ENCODE measurements at places on chromosomes 6 and 20.
A peak's percentile ranks its signal among the peaks of the same experiment; 100 is the strongest.

DNA sequence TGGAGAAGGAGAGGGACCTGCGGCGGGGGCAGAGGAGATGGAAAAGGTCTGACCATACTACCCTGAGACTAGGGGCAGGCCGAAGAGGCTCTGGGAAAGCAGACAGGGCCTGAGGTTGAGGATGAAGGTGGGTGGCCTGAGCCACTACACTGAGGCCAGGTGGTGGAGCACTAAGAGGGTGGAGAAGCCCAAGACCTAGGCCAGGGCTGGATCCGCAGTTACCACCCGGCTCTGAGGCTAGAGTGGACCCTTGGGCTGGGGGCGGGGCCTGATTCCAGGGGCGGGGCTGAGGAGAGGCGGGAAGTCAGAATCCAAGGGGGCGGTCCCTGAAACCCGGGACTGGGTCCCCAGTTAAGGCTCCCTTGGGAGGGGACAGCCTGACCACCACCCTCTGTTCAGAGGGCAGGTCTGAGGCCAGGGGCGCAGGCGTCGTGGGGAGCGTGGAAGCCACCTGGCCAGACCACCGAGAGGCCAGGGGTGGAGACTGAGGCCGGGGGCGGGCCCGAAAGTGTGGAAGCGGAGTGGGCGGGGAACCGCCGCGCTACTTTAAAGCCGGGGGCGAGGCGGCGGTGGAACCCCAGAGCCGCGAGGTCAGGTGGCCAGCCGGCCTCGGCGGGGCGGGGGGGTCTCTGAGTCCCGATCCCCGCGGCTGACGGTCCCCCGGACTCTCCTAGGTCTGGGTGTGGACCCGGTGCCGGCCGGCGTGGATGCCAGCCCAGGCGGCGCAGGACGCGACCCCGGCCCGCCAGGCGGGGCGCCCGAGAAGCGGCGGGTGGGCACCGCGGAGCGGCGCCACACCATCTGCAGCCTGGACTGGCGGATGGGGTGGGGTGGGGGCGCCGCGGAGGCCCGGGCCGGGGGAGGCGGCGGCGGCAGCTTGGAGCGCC lies 8.3 kb downstream of the CCM2L start:
- no peak for DNase-seq

DNA sequence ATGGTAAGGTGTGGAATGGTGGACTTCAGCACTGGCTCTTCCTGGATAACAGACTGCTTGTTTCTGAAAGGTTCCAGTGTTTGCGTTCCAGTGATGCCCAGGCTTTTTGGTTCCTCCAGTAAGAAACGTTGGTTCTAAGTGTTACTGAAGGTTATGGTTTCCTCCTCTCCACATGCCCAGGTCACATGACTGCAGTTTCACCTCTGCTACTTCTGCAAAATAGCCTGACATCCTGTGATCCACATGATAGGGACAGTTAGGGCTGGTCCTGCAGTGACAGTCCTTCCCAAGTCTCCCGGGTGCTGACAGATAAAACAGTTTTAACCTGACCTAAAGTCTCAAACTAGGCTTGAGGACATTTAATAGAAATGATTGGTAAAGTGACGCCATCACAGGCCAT lies 132.2 kb upstream of the CST7 start:
- DNase-seq, result no peak

DNA sequence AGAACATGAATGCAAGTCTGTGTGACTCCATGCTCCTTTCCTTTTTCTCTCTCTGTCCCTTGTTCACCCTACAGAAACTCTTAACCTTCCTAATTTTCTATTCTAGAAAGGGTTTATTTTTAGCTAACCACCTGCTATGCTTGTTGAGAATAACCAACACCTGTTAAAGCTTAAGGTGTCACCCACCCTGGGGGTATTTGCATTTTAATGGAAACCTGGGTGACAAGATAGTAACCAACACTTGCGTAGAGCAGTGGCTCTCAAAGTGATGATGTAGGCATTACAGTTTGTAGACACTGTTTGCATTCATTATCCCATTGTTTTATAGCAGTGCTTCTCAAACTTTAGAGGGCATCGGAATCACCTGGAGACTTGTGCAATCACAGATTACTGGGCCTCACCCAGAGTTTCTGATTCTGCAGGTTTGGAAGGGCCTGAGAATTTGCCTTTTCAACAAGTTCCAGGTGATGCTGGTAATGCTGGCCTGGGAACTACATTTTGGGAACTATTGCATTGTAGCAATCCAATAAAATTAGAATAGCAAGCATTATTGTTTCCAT lies 114.4 kb upstream of the ARMC2 start:
- DNase-seq, result no peak

DNA sequence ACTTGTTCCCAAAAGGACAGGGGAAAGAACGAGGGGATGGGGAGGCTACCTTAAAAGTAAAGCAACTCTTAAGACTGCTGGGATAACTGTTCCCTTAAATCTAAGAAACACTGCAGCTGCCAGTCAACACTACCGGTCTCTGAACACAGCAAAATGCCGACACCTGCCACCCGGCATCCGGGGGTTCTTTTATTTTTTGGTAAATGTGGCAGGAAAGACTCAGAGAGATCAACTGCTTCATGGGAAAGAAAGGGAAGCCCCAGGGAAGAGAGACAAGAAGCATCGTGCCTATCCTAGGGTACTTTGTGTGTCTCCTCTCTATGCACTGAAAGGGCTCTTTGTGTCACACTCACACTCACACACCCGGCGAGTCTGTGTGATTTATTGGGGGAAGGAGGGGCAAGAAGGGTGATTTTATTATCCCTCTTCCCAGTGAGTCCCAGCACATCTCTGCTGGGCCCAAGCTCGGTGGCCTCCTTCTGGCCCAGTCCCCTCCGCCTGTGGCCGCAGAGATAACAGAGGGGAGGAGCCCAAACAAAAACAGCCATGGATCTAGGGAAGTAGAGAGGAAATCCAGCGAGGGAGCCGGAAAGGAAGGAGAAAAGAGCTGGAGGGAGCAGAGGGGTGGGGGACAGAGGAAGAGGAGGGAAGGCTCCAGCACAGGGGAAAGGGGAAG lies 1.4 kb downstream of the FYN start:
- DNase-seq, result no peak

- no peak for DNase-seq
Measured at GRCh38 chr6:13846841-13847240, 32.5 kb upstream of the MCUR1 start.

DNA sequence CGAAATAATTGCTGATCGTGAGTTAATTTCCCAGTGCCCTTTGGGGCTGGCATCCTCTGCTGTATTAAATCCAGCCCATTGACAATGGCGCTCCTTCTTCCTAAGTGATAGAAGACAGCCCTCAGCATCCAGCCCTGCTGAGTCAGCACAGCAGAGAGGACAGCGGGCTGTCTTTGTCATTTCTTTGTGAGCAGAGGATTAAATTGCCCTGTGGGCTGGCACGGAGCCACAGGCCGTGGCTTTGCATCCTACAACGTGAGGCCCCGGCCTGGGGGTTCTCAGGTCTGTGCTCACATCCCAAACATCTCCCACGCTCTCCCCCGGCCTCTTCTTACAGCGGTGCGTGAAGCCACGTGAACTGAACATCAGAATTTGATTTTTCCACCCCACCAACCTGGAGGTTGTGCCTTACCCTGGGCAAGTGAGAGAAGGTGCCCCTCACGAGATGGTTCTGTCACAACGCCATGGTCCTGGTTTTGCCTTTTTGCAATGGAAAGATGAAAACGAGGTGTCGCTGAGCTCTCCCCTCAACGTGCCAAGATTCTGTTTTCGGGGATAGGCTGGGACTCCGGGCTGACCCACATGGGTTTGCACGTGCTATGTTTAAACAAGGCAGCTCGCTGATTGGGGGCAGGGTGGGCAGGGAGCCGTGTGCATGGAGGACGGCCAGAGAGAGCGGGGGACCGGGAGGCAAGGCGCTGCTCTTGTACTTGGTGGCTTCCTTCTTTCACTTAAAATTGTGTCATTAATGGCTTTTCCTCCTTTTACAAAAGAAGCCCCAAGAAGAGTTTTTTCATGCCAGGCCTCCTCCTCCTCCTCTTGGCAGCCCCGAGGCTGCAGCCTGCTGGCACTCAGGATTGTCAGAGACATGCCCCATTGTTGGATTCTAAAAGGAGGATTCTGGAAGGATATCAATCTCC lies 19.5 kb downstream of the CDH4 start:
- DNase-seq, result no peak

- peak; percentile 31 for DNase-seq
Measured at GRCh38 chr6:83879746-83880145, 20.3 kb downstream of the CYB5R4 start.

DNA sequence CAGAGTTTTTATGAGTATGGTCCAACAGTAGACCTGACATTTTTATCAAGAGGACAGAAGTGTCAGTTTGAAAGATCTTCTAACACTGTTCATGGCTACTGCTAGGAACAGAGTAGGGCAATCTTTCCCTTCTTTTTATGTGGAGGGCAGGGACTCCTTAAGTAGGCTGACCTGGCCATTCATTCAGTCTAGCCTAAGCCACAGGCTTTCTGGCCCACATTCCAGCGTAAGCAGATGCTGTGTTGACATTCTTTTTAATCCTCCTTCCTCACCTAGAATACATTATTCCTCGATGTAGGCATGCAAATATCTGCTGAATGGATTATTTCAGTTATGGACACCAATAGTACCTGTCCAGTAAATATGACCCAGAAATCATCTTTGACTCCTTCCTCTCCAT lies 188.3 kb downstream of the ATXN1 start:
- DNase-seq, result no peak

DNA sequence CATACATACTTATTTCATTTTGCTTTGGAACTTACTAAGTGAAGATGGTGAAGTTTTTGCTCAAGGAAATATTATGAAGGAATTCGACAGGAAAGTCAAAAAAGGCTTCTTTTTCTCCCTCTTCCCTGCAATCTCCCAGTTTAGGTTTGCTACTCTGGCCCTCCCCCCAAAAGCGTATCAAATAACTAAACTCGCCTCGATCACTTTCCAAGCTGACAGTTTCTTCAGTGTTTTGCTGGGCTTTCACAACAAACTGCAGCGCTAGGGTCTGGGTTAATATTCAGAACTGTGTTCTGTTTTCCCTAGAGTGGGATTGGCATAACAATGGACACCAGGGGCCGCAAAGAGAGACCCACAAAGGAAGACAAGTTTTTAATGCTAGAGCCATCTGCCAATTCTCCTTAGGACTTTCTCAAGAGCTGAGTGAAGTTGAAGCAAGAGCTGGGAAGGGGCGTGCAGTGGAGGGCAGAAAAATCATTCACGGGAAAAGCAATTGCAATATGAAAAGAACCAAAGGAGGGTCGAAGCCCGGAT lies 57.8 kb downstream of the ATP9A start:
- no peak for DNase-seq

DNA sequence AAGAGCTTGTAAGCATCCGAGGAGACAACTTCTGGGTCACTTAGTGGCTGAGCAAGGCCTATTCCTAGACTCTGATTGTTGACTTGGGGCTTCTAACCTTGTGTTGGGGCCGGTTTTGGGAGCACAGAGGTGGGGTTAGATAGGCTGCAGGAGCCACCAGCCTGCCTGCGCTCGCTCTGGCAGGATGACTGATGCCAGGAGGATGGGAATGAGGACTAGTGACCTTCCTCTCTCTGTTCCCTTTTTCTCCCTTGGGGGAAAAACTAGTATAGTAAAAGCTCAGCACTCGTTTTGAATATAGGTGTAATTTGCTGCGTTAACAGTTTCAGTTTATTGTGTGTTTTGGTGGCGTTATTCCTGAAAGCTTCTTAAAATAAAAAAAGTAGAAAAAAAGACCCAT lies 141.5 kb downstream of the ARID1B start:
- no peak for DNase-seq

DNA sequence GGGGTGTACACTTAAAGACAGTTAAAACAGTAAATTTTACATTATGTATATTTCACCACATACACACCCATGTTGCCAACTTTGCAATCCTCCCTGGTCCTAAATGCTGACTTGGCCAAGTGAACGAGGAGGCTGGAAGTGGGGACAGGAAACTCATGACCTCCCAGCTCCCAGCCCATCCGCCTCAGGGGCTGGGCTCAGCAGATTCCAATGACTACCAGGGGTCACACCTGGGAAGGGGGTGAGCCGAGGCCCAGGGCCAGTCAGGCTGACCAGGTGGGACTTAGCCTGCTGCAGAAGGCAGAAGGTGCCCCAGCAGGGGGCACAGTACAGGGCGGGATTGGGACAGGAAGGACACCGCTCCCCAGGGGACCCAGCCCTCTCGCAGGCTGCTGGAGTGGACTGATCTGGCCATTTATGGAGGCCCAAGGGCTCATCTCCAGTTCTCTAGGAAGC lies 2.4 kb downstream of the SIGLEC1 start:
- no peak for DNase-seq

DNA sequence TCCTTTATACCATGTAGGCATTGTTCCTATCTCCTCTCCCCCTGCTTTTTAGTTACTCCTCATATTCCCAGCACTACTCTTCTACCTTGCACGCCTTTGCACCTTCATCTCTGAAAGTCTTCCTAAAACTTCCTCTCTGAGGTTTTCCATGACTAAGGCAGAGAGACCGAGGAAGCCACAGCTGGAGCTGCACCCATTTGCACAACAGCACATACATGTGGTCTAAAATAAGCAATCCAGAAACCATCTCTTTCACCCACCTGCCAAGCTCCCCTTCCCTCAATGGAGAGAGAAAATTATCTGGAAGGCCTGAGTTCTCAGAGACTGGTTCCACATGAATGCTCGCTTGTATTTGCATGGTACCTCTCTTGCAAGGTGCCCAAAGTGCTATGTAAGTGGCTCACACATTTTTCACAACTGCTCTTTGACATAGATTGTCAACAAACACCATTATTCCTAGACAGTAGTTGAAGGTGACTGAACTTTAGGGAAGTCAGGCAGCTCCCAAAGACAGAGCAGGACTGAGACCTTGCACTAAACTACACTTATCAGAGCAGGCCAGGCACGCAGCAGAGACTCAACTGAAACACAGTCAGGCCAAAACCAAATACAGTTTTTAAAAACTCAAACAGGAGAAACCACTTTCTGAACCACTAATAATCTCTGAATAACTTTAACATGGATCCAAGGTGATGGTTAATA lies 313.2 kb downstream of the TFAP2A start:
- DNase-seq, result no peak

DNA sequence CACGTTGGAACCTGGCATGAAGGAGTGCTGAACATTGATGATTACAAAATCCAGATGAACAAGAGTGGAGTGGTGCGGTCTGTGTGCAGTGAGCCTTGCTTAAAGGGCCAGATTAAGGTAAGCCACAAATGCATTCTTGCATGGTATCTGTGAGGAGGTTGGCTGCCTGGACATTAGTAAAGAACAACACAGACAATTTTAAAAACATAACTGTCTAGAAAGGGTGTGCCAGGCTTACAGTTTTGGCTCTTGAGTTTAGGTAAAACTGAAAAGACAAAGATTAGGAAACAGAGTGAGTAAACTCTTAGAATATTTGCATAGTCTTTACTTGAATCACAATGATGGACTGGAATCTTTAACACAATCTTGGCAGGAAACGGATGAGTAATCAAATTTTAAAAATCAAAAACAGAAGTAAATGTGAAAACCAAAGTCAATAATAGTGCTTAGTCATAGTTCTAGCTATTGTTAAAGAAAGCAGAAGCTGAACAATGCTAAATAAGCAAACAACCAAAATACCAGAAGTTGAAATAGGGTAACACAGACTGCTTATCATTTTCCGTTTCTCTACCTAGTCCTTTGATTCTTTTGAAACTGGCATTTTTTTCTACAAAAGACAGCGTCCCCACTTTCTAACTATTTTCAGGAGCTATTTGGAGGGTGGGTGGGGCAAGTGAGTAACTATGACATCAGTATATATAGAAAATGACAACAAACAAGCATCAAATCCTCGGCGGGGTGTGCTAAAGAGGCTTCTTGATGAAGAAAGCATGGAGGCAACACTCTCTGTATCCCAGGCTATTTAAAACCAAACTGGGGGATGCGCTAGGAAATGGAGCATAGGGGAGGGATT lies 185.8 kb upstream of the RAB32 start:
- peak; percentile 89 for DNase-seq

All from fibroblast of skin of back (primary cell).